GM10248 (cell line): ENCODE measurements at places on chromosomes 1 and 21.

- DNase-seq: no peak
Measured at GRCh38 chr1:244840219-244840794, 4.8 kb downstream of the COX20 start.

- no peak for DNase-seq
Measured at GRCh38 chr1:49190138-49190537, 413.4 kb upstream of the BEND5 start.

DNA sequence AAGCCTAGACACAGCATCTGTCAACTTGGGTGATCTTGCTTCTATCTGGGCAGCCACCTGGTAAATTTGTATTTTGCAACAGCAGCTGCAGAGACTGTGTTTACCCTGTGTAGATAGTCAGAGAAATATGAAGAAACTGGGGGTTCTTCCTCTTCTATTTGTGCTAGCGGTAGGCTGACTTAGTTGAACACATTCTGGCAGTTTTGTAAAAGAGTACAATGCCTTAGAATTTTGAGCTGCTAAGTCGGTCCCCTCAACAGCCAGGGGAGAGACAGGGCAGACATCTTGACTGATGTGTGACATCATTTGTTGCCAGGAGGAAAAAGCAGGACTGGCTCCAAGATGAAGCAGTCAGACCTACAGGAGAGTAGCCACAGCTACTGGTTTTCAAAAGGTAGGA lies 53.7 kb downstream of the KCNJ6 start:
- DNase-seq: peak; percentile 33

GRCh38 chr1:30923597-30923996 lies 15.0 kb upstream of the SDC3 start:
- DNase-seq: no peak

GRCh38 chr1:221517961-221518360 lies 223.9 kb downstream of the DUSP10 start:
- DNase-seq: no peak
